ENCODE measurements at places on chromosomes 5 and 9.

GRCh38 chr9:84590706-84591105 is 78.8 kb upstream of the NTRK2 start:
- no peak for DNase-seq

DNA sequence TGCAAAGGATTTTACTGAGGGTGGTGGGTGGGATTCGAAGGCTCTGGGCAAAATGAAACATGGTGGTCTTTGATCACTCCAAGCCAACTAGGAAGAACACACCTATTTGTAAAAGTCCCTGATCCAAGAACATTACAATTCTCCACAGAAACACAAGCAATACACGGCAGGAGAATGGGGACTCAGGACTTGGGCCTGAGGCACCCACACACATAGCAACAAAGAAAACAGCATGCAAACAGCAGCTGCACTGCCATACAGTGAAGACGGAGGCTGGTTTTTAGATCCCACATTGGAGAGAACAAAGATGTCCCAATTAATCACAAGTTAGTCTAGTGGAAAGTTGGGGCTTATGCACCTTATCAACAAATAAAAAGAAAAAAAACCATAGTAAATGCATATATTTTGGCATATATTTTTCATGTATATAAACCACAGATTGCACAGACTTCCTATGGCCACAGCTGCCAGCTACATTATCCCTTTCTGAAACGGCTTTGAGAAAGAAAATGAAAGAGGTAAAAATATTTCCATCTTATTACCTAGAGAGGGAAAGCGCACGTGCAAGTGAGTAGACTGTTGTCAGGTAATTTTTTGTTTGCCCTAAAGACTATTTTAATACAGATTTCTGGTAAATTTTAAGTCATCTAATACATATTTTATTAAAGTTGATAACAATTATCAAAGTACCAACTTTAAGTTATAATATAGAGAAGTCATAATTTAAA is 410.9 kb downstream of the BNC2 start:
- DNase-seq, result no peak

DNA sequence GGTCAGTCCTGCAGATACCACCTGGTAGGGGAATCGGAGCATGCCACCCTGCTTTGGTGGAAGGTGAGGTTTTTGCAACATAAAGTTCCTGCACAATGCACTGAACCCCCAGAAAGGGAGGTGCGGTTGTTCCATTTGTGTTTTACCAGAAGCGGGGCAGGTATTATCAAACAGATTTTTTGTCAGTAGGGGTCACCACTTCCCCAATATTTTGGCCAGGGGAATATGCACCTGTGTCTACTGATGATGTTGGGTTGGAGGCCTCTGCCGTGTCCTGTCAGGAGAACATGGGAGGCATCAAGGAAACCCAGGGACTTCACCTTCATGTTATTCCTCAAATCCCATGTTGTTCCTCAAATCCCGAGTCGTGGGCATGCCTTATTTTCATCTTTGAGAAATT is 438.7 kb downstream of the NTRK2 start:
- no peak for DNase-seq

DNA sequence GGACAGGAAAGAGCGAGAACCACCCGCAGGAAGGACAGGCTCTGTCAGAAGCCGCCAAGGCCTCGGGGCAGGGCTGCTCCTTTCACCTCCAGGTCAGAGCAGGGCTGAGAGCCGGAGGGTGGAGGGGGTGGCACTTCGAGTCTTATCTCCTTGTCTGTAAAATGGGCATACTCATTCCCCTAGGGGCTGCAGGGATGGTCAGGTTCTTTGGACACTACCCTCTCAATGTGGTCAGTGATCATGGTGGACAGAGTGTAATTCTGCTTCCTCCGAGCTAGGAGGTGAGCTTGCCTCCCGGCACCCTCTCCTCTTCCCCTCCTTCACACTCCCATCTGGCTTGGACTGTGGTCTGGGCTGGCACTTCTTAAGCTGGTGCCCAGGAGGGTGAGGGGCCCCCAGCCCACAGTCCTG is 39.6 kb downstream of the RGS3 start:
- DNase-seq, result no peak

- no peak for DNase-seq
Measured at GRCh38 chr9:89850631-89851325, 246.0 kb downstream of the GADD45G start.

DNA sequence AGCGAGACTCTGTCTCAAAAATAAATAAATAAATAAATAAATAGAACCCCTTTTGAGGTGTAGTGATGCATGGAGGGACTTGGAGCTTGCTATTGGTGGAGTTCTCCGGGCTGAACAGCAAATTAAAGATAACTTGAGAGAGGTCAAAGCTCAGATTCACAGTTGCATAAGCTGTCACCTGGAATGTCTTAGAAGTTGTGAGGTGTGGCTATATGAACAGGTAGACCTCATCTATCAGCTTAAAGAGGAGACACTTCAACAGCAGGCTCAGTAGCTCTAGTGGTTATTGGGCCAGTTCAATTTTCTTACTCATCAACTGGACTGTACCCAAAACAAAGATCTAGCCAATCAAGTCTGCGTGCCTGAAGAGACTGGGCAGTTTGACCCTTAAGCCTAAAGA is 11.7 kb upstream of the STING1 start:
- no peak for DNase-seq

DNA sequence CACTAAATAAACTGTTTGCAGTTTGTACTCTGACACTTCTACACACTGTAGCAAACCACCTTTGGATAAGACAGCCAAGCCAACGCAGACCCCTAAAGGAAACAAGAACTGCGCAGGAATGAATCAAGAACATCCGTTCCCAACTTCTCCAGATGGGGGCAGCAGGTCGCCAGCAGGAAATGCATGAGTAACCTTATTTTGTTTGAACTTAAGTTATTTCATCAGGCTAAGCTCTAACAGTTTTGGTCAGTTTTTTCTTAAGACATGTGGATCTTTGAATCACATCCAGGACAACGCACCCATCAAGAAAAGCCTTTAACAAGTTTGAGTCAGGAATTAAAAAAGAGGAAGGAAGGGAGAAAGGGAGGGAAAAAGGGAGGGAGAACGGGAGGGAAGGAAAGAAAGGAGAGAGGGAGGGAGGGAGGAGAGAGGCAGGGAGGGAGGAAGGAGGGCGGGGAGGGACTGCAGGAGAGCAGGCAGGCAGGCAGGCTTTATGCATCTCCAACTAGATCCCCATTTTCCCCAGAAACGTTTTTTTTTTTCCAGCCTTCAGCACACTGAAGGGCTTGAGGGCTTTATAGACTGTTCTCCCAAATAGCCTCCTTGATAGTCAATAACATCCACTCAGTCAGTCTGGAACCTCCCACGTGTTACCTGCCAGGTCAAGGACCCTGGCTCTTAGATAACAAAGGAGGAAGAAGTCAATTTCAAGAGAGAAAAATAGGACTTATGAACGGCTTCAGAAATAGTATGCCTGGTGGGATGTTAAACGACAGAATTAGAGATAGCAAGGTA is 22.2 kb downstream of the BHMT start:
- peak; percentile 17 for DNase-seq

DNA sequence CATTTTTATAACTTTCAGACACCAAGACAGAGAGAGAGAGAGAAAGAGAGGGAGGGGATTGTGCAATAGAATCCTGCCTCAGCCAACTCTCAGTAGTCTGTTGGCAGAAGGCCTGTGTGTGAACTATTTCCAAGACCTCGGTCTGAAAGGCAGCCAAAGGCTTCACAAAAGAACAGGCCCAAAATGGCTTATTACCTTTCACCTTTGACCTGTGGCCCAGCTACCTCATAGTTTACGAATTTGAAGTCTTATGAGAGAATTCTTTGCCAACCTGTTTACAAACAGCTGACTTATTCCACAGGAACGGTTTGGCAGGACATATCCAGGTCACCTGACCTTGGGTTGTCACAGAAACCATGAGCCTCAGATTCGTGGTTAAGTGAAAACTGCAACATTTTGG is 48.6 kb downstream of the NR2F1-AS1 start:
- no peak for DNase-seq

- DNase-seq, result peak; percentile 26
Measured at GRCh38 chr9:128558431-128559310, 6.3 kb downstream of the SPTAN1 start.

DNA sequence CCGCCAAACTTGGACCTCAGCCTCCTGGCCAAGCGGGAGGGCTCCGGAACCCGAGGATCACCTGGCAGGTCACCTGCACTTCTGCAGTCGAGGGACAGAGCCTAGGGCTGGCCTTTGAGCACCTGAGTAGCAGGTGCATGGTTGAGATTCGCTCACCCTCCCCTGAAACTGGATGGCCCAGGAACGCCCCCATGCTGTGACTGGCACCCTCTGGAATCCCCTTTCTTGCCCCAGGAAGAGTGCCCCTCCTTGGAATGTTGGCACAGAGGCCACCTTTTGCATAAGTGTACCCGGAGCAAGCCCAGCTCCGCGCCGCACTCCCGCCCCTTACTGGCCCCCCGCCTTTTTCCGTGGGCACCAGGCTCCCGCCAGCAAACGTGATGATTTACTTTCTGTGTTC is 112.5 kb upstream of the IER5L start:
- no peak for DNase-seq

DNA sequence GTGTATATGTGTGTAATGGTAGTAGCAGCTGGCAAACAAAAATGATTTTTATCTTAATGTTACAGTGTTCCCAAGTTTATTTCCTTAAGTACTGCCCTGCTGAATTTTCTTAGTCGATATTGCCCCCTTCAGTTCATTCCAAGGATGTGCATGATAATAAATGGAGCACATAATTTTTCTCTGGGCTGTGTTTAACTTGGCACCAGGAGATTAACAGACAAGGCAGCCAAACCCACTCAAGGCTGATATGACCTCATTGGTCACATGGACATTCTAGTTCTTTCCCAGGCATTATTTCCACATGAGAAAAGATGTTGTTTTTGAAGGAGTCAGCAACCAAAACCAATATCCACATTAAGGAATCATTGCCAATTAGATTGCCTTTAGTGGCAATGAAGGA is 61.8 kb downstream of the COX7C start:
- no peak for DNase-seq

- DNase-seq, result no peak
Measured at GRCh38 chr9:32255026-32255425, 129.4 kb upstream of the ACO1 start.

GRCh38 chr9:33175649-33176325 is 8.7 kb upstream of the B4GALT1 start:
- DNase-seq, result no peak

DNA sequence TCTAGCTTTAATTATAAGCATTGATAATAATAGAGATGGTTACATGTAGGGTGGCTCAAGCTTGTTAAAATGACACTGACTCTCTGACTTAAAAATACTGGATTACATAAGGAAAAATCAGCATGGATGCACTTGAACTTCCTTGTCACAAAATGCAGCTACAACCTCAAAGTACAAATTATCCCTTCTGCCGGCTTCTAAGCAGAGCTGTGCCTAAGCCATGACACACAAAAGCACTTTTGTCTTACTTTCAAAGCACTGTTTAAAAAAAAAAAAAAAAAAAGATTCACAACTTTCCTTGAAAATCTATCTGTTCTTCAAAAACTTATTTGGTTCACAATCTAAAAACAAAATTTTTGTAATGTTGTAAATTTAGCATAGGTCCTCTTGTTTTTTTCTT is 36.4 kb upstream of the ZFAND5 start:
- DNase-seq, result no peak

All from activated CD8-positive, alpha-beta memory T cell treated with anti-CD3 and anti-CD28 coated beads for 1 hour (primary cell).